Peyer's patch (tissue), 4 donors: ENCODE measurements at places on chromosomes 11 and 22.

DNA sequence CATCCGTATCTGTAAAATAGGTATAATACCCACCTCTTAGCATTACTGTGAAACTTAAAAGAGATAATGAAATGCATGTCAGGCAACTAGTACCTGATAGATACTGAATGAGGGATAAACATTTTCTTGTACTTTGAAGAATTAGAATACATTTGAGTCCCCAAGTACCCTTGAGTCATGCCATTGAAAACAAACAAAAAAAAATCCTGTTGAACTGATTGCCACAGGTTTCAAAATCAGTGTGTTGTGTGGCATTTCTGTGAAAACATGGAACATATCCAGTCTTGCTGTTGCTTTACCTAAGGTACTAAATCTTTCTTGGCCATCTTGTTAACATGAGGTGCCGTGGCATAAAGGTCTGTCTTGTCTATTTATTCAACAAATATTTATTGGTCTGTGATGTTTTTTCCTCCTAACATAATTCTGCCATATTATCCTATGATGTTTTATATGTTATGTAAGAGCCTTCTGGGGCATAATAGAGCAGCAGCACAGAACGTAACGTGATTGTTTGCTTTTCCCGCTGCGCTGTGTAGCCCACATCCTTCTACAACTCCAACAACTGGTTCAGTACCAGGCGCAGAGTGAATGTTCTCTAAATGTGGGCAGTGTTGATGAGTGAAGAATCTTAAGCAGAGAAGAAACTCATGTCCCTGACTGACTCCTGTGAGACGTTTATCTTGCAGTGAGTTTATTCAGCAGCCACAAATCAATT lies 79.3 kb upstream of the RAB1B start:
- no peaks in the 10 kb centered on the region for H3K27me3 ChIP-seq

GRCh38 chr11:82663535-82663934 lies 70.1 kb downstream of the FAM181B start:
- no peak for DNase-seq
- no peaks in the 10 kb centered on the region for H3K36me3 ChIP-seq
- no peak overlapping the region for H3K27ac ChIP-seq
- H3K4me3 ChIP-seq = no peak overlapping the region

DNA sequence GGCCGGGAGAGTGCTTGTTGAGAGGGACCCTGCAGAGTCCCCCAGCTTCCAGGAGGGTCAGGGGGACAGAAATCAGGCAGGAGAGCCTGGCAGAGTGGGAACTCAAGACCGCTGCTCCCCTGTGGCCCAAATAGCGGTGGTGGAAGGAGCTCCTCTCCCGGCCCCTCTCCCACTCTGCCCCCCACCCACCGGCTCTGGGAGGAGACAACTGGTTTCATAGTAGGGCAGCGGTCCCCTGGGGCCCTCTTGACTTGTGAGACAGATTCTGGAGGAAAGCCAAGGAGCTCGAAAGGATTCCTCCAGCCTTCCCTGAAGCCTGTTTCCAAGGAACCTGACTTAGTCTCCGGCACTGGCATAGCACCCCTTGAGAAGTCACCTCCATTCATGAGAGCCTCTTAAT lies 10.1 kb downstream of the PKNOX2 start:
- no peaks in the 10 kb centered on the region for H3K36me3 ChIP-seq
- no peak for DNase-seq
- no peaks in the 10 kb centered on the region for H3K4me1 ChIP-seq
- no peak overlapping the region for H3K4me3 ChIP-seq
- no peaks in the 10 kb centered on the region for H3K27me3 ChIP-seq
- H3K27ac ChIP-seq = no peak overlapping the region

GRCh38 chr22:27445881-27446280 lies 355.7 kb downstream of the MN1 start:
- no peak overlapping the region for H3K4me3 ChIP-seq
- H3K4me1 ChIP-seq = no peaks in the 10 kb centered on the region
- no peaks in the 10 kb centered on the region for H3K27me3 ChIP-seq
- DNase-seq = no peak

- no peak for DNase-seq
- no peaks in the 10 kb centered on the region for H3K4me1 ChIP-seq
- no peak overlapping the region for H3K4me3 ChIP-seq
- H3K36me3 ChIP-seq = no peaks in the 10 kb centered on the region
- H3K27me3 ChIP-seq = no peaks in the 10 kb centered on the region
Measured at GRCh38 chr11:129042503-129042902, 99.8 kb upstream of the TP53AIP1 start.

GRCh38 chr11:122159861-122160260 lies 43.8 kb upstream of the BLID start:
- H3K27ac ChIP-seq = no peak overlapping the region
- no peak for DNase-seq
- no peaks in the 10 kb centered on the region for H3K27me3 ChIP-seq
- H3K36me3 ChIP-seq = no peaks in the 10 kb centered on the region
- no peak overlapping the region for H3K4me3 ChIP-seq

DNA sequence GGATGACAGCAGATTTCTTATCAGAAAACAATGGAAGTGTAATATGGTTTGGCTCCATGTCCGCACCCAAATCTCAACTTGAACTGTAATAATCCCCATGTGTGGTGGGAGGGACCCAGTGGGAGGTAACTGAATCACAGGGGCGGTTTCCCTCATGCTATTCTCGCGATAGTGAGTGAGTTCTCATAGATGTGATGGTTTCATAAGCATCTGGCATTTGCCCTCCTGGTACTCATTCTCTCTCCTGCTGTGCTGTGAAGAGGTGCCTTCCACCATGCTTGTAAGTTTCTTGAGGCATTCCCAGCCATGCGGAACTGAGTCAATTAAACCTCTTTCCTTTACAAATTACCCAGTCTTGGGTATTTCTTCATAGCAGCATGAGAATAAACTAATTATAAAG lies 81.0 kb upstream of the SCUBE2 start:
- no peak overlapping the region for H3K4me3 ChIP-seq
- H3K27me3 ChIP-seq = no peaks in the 10 kb centered on the region
- H3K36me3 ChIP-seq = no peaks in the 10 kb centered on the region
- no peaks in the 10 kb centered on the region for H3K4me1 ChIP-seq
- no peak overlapping the region for H3K27ac ChIP-seq

DNA sequence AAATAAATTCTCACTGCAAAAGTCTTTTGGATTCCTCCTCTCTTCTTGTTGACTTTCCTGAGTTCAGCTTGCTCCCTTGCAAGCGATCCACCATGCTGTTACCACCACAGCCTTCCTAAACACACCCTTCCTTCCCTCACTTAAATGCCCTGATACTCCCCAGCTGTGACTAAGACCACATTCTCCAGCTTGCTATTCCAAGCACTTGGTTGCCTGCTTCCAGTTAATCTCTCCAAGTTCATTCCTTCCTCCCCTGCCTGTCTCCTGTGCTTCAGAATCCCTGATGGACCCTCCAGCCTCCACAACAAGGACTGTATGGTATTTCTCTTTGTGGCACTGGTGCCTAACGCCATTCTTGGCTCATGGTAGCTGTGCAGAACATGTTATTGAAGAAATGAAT lies 603.9 kb upstream of the CADM1 start:
- H3K36me3 ChIP-seq = no peaks in the 10 kb centered on the region
- DNase-seq = no peak
- no peaks in the 10 kb centered on the region for H3K4me1 ChIP-seq
- no peak overlapping the region for H3K27ac ChIP-seq
- H3K27me3 ChIP-seq = no peaks in the 10 kb centered on the region
- H3K4me3 ChIP-seq = no peak overlapping the region

- H3K36me3 ChIP-seq = no peaks in the 10 kb centered on the region
- DNase-seq = peak; percentile 69
- no peak overlapping the region for H3K4me3 ChIP-seq
- no peaks in the 10 kb centered on the region for H3K27me3 ChIP-seq
- H3K27ac ChIP-seq = peak overlapping the region; percentile 25
- no peaks in the 10 kb centered on the region for H3K4me1 ChIP-seq
Measured at GRCh38 chr22:31313366-31314147, 21.3 kb upstream of the PIK3IP1 start.

- H3K27me3 ChIP-seq = no peaks in the 10 kb centered on the region
- H3K4me3 ChIP-seq = no peak overlapping the region
Measured at GRCh38 chr22:29014293-29014692, 47.3 kb downstream of the C22orf31 start.

- H3K4me1 ChIP-seq = no peaks in the 10 kb centered on the region
- DNase-seq = no peak
- H3K4me3 ChIP-seq = no peak overlapping the region
- H3K27me3 ChIP-seq = no peaks in the 10 kb centered on the region
Measured at GRCh38 chr11:71154261-71154805, 98.0 kb downstream of the SHANK2 start.

DNA sequence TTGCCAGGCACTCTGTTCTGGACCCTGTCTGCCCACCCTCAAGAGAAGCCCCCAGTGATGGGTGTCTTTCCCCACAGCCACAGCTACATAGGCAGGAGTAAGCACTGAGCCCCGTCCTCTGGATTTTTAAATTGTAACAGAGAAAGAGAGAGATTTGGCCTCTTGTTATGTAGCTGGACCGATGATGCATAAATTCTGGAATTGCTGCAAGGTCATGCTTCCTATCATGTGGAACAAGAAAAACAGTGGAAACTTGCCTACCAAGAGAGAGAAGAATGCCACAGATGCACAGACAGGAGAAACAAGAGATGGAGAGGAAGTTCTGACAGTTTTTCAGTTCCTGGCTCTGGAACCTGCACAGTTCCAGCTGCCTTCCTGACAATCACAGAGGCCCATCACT lies 150.2 kb downstream of the ETS1 start:
- H3K4me3 ChIP-seq = no peak overlapping the region
- no peak overlapping the region for H3K27ac ChIP-seq
- H3K27me3 ChIP-seq = no peaks in the 10 kb centered on the region

DNA sequence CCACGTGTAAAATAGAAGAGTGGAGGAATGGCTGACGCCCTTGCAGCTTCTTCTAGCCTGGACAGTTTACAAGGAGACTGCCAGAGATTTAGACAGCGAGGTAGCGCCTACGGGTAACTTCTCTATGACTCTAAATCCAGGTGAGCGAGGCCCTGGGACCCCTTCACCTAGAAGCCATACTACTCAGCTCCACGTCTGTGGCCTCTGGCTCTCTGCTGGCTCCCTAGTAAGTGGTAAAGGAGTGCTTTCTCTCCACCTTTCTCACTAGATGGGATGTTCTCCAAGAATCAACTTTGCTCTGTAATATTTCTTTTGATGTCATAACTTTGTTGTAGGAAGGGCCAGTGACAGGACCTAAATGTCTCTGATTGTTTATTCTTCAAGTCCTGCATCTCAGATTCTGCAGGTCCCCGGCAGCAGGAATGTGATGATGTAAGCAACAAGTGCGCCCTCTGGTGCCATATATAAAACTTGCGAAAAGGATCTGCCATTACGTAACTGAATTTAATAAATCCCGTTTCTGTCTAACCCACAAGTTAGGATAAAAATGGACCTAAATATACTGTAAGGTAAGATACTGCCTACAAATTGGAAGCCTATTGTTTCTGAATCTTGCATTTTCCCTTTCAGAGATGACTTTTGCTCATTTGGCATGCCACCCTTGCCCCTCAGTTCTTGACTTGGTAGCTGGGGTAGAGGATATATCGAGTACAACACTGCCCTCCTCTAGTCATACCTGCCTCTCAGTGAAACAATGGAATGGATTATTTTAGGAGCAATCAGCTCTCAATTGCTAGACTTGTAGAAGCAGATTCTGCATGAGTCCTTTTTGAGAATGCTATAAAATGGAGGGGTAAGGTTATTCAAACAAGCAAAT lies 11.0 kb upstream of the PTPN5 start:
- no peak overlapping the region for H3K4me3 ChIP-seq
- DNase-seq = peak; percentile 24
- H3K27ac ChIP-seq = no peak overlapping the region
- no peaks in the 10 kb centered on the region for H3K36me3 ChIP-seq

GRCh38 chr11:68090706-68091105 lies 30.5 kb downstream of the CHKA start:
- no peaks in the 10 kb centered on the region for H3K36me3 ChIP-seq
- DNase-seq = peak; percentile 62
- H3K4me3 ChIP-seq = no peak overlapping the region
- peak overlapping the region; percentile 63 for H3K27ac ChIP-seq
- H3K27me3 ChIP-seq = no peaks in the 10 kb centered on the region

- no peaks in the 10 kb centered on the region for H3K36me3 ChIP-seq
- H3K4me3 ChIP-seq = no peak overlapping the region
- H3K27me3 ChIP-seq = no peaks in the 10 kb centered on the region
- no peaks in the 10 kb centered on the region for H3K4me1 ChIP-seq
- H3K27ac ChIP-seq = no peak overlapping the region
Measured at GRCh38 chr11:15180212-15180792, 65.6 kb downstream of the INSC start.

GRCh38 chr11:40302669-40303068 lies 1156.8 kb downstream of the LRRC4C start:
- no peak overlapping the region for H3K4me3 ChIP-seq
- no peaks in the 10 kb centered on the region for H3K4me1 ChIP-seq
- DNase-seq = no peak
- H3K36me3 ChIP-seq = no peaks in the 10 kb centered on the region

GRCh38 chr11:121478226-121478894 lies 25.6 kb upstream of the SORL1-AS1 start:
- H3K4me1 ChIP-seq = no peaks in the 10 kb centered on the region
- no peak overlapping the region for H3K27ac ChIP-seq
- peaks cover 25% of the 10 kb centered on the region for H3K36me3 ChIP-seq

GRCh38 chr11:68142028-68142412 lies 20.8 kb upstream of the CHKA start:
- DNase-seq = no peak
- peaks cover 6% of the 10 kb centered on the region for H3K4me1 ChIP-seq
- H3K36me3 ChIP-seq = no peaks in the 10 kb centered on the region
- no peak overlapping the region for H3K27ac ChIP-seq

DNA sequence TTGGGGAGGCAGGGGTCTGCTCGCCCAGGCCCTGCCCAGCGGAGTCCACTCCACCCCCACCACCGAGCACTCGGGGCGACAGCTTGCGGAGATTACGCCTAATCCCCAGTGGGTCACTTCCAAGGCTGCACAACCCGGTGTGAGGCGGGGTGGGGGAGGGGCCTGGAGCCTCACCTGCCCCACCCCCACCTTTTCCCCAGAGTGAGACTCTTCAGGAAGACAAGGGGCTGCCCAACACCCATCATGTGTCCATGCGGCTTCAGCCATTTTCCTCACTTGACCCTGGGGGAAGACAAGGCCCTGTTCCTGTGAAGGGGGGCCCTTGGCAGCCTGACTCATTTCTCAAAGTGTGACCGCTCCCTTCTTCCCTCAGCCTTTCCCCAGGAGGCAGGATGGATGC lies 12.5 kb downstream of the SYNGR1 start:
- no peak overlapping the region for H3K4me3 ChIP-seq
- no peaks in the 10 kb centered on the region for H3K4me1 ChIP-seq
- no peak overlapping the region for H3K27ac ChIP-seq
- no peaks in the 10 kb centered on the region for H3K36me3 ChIP-seq

DNA sequence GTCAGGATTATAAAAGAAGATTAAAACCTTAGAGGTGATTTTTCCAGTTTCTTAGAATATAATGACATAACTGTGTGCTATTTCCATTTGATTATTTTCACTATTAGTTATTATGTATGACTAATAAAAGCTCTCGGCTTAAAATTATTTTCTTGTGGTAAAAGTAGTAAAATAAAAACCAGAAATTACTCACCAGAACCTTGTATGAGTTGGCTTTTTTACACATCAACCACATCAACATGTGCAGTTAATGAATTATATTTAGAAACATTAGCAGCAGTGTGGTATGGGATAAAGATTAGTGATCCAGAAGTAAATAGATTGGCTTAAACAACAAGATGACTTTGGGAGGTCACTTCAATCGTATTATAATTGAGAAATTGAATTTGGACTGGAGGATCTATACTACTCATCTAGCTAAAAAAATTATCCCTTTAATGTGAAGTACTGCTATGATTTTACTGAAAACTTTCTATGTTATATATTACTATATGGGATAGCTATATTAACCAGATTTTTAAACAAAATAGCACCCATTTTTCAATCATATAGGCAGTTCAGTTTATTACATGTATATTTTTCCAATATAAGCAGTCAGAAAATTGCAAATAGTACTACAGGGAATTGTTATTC lies 2.8 kb upstream of the BCO2 start:
- H3K4me1 ChIP-seq = no peaks in the 10 kb centered on the region
- no peak for DNase-seq
- H3K27ac ChIP-seq = no peak overlapping the region
- H3K27me3 ChIP-seq = no peaks in the 10 kb centered on the region
